NCI-H510A (cell line): ENCODE measurements at places on chromosomes 1 and 21.

- DNase-seq: no peak
Observed at GRCh38 chr1:108897865-108898720, 21.3 kb downstream of the GPSM2 start.

- DNase-seq: no peak
Observed at GRCh38 chr1:46621930-46622329, 5.3 kb upstream of the MOB3C start.

- DNase-seq: no peak
Observed at GRCh38 chr1:51729824-51730301, 113.0 kb downstream of the OSBPL9 start.

DNA sequence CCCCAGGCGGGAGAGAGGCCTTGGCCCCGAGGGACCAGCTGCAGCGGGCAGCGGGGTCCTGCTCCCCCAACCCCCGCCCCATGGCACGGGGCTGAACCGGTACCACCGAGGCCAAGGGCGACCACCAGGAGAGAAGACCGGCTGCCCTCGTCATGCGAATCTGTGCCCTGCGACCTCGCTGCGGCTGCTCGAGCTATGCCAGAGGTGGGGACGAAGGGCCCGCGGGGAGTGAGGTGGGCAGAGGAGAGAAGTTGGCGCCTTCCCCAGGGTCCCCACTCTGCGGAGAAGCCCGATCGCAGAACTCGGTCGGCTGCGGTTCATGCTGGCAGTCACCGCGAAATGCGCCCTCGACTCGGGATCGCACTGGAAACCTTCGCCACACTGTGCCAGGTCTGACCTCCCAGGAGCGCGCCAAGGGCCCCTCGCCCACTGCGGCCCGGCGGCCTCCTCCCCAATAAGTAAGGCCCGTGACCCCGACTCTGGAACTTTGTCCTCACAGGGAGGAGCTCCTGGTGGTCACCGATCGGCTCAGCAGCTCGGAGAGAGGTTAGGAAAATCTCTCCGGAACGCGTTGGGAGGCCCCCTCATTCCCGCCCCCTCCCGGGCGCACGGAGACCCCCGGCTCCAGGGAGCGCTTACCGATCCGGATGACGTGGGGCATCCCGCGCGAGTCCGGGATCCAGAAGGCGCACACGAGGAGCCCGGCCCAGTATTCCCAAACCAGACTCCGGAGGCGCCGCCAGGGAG, 787 bp downstream of the GRIK3 start:
- peak; percentile 67 for DNase-seq

DNA sequence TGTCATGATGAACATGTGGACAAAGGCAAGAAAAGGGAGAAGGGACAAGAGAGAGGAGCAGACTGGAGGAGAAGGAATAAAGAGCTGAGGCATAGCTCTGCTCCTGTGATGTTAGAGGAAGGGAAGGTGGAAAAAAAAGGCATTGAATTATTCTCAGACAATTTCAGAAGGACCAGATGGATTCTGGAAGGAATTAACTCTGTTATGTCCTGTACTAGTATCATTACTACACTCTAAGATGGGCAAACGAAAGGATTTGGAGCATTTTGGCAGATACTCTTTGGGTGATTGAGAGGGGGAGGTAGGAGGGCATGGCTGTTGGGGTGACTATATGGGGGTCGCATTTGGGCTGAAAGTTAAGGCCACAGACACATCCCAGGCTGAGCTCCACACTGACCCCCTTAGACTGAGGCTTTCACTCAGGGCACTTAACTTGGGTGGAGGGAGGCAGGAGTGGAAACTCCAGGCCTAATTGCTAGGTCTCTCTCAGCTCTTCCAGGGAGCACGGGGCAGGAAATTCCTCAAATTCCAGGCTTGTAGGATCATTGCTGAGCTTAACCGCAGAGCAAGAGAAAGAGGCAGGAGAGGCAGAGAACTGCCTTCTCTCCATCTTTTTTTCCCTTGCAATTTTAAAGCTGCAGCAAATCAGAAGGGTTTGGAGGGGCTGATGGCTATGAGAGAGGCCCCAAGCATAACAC, 25.9 kb downstream of the KIRREL1 start:
- DNase-seq: no peak

DNA sequence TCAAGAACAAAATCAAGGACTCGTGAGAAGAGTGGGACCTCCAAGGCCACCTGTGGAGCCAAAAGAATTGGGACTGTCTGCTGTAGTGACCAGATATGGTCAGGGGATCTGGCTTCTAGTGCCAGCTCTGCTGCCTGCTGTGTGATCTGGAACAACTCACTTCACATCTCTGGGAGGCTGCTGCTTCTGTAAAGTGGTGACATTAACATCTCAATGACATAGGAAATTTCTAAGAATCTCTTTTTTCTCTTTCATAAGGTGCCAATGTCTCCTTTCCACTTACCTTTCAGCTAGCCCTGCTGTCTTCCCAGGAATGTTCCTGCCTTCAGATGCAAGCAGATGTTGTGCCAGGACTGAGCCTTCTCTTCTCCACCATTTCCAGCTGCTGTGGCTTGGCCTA, 5.0 kb upstream of the SRSF4 start:
- DNase-seq: no peak
